Upper lobe of left lung (tissue), 6 donors: ENCODE measurements at places on chromosomes 3 and 15. TPM values are rescaled to one million over a fixed set of nuclear protein-coding genes. Genes with fewer than 3 reads are reported as not detected.

GRCh38 chr15:77852241-77853007 is 219.7 kb upstream of the LINGO1 start:
- no peaks in the 10 kb centered on the region for H3K27me3 ChIP-seq
- H3K36me3 ChIP-seq: no peaks in the 10 kb centered on the region
- H3K4me3 ChIP-seq: no peak overlapping the region
- no peaks in the 10 kb centered on the region for H3K4me1 ChIP-seq
- DNase-seq: peak; percentile 40
- no peak overlapping the region for H3K27ac ChIP-seq

DNA sequence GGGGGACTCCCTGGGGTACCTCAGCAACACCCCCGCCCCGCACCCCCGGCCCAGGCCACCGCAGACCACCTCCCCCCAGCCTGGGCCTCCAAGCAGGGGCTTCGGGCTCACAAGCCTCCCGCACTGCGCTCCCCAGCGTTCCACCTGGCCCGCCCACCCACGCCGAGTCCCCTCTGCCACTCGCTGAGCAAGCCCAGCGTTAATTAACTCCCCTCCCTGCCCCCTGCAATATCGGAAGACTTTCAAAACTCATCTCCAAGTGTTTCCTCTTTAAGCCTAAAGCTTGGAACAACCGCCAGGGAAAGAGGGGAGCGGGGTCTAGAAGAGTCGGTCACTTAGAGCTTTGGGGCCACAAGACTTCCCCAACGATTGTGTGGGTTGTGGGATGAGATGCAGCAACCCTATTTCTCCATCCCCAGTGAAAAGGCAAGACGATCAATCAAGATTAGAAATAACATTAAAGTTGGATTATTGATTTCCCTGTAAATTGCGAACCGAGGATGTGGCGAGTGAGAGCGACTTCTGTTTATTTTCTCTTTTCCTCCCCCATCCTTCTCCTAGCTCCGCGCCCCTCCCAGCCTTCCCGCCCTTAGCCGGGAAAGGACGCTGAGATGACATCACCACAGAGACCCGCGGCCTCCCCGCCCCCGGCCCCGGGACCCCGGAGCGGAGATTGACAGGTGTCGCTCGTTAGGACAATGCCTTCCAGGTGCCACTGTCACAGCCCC is 30.2 kb downstream of the NR2F2 start:
- peaks cover 31% of the 10 kb centered on the region for H3K4me1 ChIP-seq
- H3K36me3 ChIP-seq: no peaks in the 10 kb centered on the region
- no peak overlapping the region for H3K4me3 ChIP-seq
- H3K27ac ChIP-seq: peak overlapping the region; percentile 67
- DNase-seq: no peak
- H3K27me3 ChIP-seq: peaks cover 31% of the 10 kb centered on the region

DNA sequence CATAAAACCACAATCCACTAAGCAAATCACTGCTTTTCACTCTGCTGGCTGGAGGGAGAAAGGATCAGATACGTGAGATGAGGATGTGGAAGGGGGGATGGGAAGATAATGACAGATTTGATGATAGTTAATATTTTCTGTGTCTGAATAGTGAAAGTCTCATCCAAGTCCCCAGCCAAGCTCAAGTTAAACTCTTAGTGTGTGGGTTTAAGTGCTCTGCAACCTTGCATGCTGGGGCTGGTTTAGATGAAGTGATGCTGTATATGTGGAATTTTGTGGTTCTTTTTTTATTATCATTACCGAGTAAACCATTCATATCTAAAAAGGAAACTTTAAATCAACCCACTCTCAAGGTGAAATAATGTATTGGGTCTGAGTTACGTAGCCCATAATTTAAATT is 111.0 kb downstream of the TPRG1 start:
- no peak for DNase-seq
- H3K4me3 ChIP-seq: no peak overlapping the region
- H3K27ac ChIP-seq: no peak overlapping the region
- no peaks in the 10 kb centered on the region for H3K27me3 ChIP-seq

DNA sequence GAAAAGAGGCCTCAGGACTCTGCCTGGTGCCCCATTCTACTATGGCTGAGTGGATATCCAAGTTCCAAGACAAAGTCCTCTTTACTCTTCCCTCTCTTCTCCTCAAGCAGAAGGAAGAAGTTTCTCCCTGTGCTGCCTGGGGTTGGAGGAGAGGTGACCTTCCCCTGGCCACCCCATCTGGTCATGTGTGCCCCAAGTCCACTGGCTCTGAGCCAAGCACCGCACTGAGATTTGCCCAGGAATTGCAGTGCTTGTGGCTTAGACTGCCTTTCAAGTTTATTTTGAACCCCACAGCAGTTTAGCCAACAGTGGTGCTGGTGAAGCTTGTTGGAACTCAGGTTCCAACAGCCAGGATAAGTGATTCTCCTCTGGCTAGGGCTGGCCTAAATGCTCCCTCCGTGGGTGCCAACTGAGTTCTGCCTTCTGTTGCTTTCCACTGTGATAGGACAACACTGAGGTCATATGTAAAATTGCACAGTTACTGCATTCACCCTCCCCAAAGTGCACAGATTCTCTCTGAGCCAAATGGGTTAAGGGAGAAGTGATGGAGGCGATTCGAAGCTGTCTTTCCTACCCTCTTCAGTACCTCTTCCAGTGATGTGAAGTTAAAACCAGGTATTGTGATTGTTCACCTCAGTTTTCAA is 69.9 kb downstream of the TMCO5A start:
- no peak overlapping the region for H3K4me3 ChIP-seq
- H3K27ac ChIP-seq: peak overlapping the region; percentile 1
- no peaks in the 10 kb centered on the region for H3K4me1 ChIP-seq

- H3K4me1 ChIP-seq: no peaks in the 10 kb centered on the region
- H3K36me3 ChIP-seq: no peaks in the 10 kb centered on the region
- H3K4me3 ChIP-seq: no peak overlapping the region
These were observed 28.0 kb upstream of the CCDC174 start for GRCh38 chr3:14623569-14624051.

The ATP10A gene
- total RNA-seq: 32.0 TPM
